ENCODE measurements at places on chromosomes 7 and 10. TPM values are rescaled to one million over a fixed set of nuclear protein-coding genes. Genes with fewer than 3 reads are reported as not detected.

CLDN15 gene
- total RNA-seq, result 21.0 TPM

POLD2 gene
- 146 TPM for total RNA-seq

ZNHIT1 gene
- total RNA-seq, result 37.6 TPM

BEND7 gene
- not detected for total RNA-seq

CDNF gene
- total RNA-seq, result 0.98 TPM

TLL2 gene
- total RNA-seq, result 1.8 TPM

SPDYE16 gene
- total RNA-seq, result 0.59 TPM

EBF3 gene
- not detected for total RNA-seq

DENND11 gene
- 49.1 TPM for total RNA-seq

PNLIPRP3 gene
- not detected for total RNA-seq

GIMAP4 gene
- 0.40 TPM for total RNA-seq

GPR85 gene
- total RNA-seq, result not detected

GRM3 gene
- total RNA-seq, result not detected

DNA sequence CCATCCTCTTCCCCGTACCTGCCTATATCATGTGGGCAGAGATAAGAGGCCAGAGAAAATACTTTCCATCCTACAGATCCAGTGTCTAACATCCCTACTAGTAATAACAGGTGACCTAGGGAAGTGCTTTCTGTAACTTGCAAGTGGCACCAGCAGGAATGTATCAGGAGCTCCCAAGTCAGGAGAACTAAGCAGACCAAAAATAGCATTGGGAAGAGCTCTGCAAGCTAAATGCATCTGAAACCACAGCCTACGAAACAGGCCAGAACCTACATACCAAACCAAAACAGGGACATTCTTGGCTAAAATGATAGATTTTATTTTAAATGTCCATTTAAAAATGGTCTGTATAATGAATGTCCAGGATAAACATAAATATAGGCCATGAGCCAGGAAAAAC, 680.8 kb downstream of the PHTF2 start:
- H3K4me1 ChIP-seq, result no peaks in the 10 kb centered on the region
- H3K36me3 ChIP-seq, result no peaks in the 10 kb centered on the region
- no peak overlapping the region for H3K27ac ChIP-seq
- DNase-seq, result no peak
- no peak overlapping the region for H3K4me3 ChIP-seq

- no peaks in the 10 kb centered on the region for H3K27me3 ChIP-seq
- no peak overlapping the region for H3K27ac ChIP-seq
- peaks cover 5% of the 10 kb centered on the region for H3K4me1 ChIP-seq
- H3K4me3 ChIP-seq, result peak overlapping the region; percentile 59
- no peak for DNase-seq
- H3K36me3 ChIP-seq, result no peaks in the 10 kb centered on the region
Measured at GRCh38 chr10:19638182-19638895, 177.9 kb upstream of the PLXDC2 start.

DNA sequence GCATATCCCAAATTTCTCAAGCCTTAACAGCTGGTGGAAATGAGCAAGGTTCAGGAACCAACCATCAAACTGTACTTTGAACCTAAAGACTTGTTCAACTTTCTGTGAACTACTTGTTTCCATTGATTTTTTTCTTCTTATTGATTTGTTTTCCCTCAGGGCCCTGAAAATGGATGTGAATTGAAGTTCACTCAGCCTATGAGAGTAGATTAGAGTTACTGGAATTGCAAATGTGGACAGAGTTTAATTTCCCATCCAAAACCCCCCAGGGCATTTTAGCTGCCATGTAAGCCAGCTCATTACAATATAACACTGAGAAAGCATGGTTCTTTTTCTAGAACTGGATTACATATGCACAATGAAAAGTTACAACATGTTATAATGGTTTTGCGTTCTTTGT, 1105.7 kb downstream of the REEP3 start:
- no peaks in the 10 kb centered on the region for H3K27me3 ChIP-seq
- H3K27ac ChIP-seq, result no peak overlapping the region
- no peaks in the 10 kb centered on the region for H3K36me3 ChIP-seq
- no peaks in the 10 kb centered on the region for H3K4me1 ChIP-seq

DNA sequence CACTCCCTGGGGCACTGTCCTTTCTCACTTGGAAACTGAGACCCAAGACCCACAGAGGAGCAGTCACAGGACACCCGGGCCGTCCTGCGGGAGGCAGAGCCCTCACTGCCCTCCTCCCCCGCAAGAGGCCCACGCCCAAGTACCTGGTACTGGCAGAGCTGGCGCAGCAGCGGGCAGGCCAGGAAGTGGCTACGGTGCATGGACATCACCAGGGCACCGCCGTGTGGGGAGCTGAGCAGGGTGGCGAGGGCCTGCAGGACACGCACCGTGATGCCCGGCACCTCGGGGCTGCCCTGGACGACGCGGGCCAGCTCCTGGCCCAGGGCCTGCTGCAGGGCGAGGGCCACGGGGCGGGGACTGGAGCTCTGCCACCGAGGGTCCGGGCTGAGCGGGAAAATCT, 20.0 kb upstream of the MICALL2 start:
- peaks cover 64% of the 10 kb centered on the region for H3K36me3 ChIP-seq
- no peak overlapping the region for H3K4me3 ChIP-seq
- no peaks in the 10 kb centered on the region for H3K4me1 ChIP-seq
- no peak for DNase-seq
- no peaks in the 10 kb centered on the region for H3K27me3 ChIP-seq
- H3K27ac ChIP-seq, result no peak overlapping the region

DNA sequence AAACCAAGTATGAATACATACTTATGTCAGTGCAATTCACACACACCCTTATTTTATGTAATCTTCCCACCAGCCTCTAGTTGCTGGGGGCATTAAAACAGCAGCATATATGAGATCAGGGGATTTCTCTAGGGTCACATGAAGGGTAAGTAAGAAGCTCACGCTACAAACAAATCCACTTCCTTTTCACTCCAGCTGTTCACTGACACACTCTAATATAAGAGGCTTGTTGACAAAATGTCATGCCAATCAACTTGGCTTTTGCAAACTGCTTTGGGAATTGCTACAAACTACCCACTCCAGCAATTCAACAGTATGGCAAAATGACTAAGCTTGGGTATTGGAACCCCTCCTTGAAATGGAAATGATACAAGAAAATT, 10.3 kb downstream of the FAM3C start:
- no peak for DNase-seq
- H3K27me3 ChIP-seq, result no peaks in the 10 kb centered on the region
- peak overlapping the region; percentile 54 for H3K4me3 ChIP-seq
- peak overlapping the region; percentile 83 for H3K27ac ChIP-seq
- peaks cover 96% of the 10 kb centered on the region for H3K4me1 ChIP-seq

DNA sequence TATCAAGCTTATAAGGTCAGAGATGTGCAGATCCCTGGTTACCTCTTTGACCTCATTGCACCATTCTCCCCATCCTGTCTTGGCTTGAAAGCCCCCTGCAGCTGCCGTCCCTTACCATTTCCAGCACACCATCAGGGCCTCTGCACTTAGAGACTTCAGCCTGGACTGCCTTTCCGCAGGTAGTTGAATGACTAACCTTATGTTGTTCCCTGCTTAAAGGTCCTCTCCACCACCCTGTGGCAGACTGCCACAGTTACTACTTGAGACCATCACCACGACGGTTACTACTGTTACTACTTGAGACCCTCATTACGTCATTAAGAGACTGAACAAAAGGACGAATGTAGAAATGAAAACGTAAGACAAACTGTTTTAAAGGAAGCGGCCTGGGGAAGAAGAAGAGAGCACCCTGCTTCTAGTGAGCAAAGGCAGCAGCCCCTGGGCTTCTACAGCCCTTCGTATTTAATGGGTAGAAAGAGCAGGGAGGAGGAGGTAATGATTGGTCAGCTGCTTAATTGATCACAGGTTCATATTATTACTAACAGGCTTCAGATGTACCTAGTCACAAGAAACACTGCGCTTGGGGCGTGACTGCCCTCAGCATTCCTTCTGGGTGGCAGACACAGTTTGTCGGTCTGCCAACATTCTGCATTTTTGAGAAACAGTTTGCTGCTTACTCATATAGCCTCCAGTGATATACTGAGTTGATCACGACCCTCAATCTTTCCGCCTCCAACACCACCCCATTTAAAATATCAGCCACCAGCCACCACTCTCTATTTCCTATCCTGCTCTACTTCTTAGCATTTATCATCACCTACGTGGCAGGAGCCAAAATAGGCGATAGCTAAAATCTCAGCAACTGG, 74.1 kb upstream of the PARD3 start:
- H3K27me3 ChIP-seq, result no peaks in the 10 kb centered on the region
- H3K4me1 ChIP-seq, result no peaks in the 10 kb centered on the region
- H3K4me3 ChIP-seq, result no peak overlapping the region
- DNase-seq, result no peak
- no peak overlapping the region for H3K27ac ChIP-seq

GRCh38 chr7:149279111-149279743, 17.2 kb downstream of the ZNF783 start:
- no peak overlapping the region for H3K27ac ChIP-seq
- no peaks in the 10 kb centered on the region for H3K27me3 ChIP-seq
- H3K4me3 ChIP-seq, result no peak overlapping the region
- H3K4me1 ChIP-seq, result peaks cover 2% of the 10 kb centered on the region
- DNase-seq, result no peak

- peak overlapping the region; percentile 77 for H3K4me3 ChIP-seq
- peak overlapping the region; percentile 83 for H3K27ac ChIP-seq
- no peaks in the 10 kb centered on the region for H3K36me3 ChIP-seq
- H3K4me1 ChIP-seq, result peaks cover 45% of the 10 kb centered on the region
- H3K27me3 ChIP-seq, result no peaks in the 10 kb centered on the region
Measured at GRCh38 chr7:90701021-90701420, 104.9 kb downstream of the CDK14 start.

DNA sequence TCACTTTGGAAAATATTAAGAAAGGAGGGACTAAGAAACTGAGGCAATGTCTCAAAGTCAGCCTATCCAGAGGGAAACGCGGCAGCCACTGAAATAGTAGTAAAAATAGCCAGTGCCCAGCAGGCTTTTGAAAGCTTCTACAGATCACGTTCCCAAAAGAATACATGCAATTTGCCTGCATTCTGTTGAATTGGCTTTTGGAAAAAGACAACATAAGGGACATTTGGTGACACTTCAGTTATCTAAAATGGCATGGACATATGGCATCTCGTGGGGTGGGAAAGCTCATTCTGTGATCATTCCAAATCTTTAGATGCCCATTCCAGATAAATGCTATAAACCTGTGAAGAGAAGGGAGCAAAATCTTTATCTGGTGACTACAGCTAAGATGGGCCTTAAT, 82.8 kb upstream of the PDE1C start:
- H3K27me3 ChIP-seq, result no peaks in the 10 kb centered on the region
- H3K36me3 ChIP-seq, result no peaks in the 10 kb centered on the region
- H3K4me3 ChIP-seq, result no peak overlapping the region

GRCh38 chr7:21620054-21620453, 77.2 kb downstream of the DNAH11 start:
- no peak overlapping the region for H3K27ac ChIP-seq
- no peak for DNase-seq
- H3K4me1 ChIP-seq, result peaks cover 2% of the 10 kb centered on the region
- H3K27me3 ChIP-seq, result peaks cover 9% of the 10 kb centered on the region
- no peak overlapping the region for H3K4me3 ChIP-seq

DNA sequence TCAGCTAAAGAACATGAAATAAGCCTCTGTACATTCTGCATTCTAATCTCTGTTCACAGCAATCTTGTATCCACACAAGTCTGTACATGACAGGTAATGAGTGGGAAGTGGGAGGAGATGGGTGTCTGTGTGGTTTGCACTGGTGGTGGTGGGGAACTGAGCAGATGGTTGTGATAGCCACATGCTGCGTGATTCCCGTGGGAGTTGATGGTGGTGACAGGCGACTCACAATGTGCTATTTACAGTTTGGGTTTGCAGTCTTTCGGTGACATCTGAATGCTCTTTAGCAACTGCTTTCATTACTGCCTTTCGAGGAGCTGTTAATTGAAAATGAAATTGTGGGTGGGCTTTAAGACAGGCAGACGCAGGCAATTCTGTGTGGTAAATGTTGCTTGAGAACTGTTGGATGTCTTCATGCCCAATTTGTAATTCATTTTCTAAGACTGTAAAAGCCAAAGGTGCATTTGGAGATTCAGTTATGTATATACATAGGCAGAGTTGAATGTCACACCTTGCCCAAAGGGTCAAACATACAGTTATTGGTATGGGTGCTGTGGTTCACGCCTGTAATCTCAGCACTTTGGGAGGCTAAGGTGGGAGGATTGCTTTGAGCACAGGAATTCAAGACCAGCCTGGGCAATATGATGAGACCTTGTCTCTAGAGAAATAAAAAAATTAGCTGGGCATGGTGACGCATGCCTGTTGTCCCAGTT, 308.2 kb downstream of the AUTS2 start:
- H3K27ac ChIP-seq, result no peak overlapping the region
- H3K4me1 ChIP-seq, result peaks cover 38% of the 10 kb centered on the region
- peak overlapping the region; percentile 9 for H3K4me3 ChIP-seq

DNA sequence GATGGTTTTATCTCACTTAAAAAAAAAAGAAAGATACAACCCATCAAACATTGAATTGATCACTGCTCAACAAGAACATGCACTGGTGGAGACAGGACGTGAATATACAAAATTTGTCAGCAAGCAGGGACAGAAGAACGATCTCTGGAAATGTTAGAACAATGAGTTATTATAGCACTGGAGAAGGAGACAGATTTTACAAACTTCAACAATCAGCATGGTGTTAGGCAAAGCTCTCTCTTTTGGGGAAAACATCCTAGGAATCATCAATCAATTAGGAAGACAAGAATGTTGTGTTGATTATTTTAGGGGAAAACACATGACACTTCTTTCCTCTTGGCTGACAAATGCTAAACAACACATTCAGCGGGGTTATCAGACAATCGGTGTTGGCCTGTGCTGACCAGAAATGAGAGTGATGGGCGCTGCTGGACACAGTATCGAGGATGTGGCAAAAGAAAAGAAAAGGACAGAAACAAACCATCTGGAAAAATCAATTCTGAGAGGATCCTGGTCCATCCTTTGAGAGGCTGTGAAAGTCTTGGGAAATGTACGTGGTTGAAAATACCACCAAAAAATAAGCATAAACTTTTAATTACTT, 103.9 kb downstream of the RAPGEF5 start:
- H3K4me1 ChIP-seq, result no peaks in the 10 kb centered on the region
- DNase-seq, result no peak
- no peak overlapping the region for H3K4me3 ChIP-seq
- H3K27ac ChIP-seq, result no peak overlapping the region
- H3K36me3 ChIP-seq, result no peaks in the 10 kb centered on the region
- H3K27me3 ChIP-seq, result no peaks in the 10 kb centered on the region

- H3K4me3 ChIP-seq, result no peak overlapping the region
- H3K27me3 ChIP-seq, result no peaks in the 10 kb centered on the region
- no peaks in the 10 kb centered on the region for H3K36me3 ChIP-seq
Measured at GRCh38 chr10:47252093-47252780, 47.8 kb upstream of the GDF10 start.

- DNase-seq, result no peak
- no peaks in the 10 kb centered on the region for H3K4me1 ChIP-seq
- no peak overlapping the region for H3K4me3 ChIP-seq
- H3K36me3 ChIP-seq, result no peaks in the 10 kb centered on the region
Measured at GRCh38 chr7:38107486-38107893, 70.6 kb upstream of the STARD3NL start.

Data from activated B cell treated with CpG ODN at 0.5 μM for 24 hours (primary cell).